ENCODE measurements at places on chromosomes 4 and X.
A peak's percentile ranks its signal among the peaks of the same experiment; 100 is the strongest.

DNA sequence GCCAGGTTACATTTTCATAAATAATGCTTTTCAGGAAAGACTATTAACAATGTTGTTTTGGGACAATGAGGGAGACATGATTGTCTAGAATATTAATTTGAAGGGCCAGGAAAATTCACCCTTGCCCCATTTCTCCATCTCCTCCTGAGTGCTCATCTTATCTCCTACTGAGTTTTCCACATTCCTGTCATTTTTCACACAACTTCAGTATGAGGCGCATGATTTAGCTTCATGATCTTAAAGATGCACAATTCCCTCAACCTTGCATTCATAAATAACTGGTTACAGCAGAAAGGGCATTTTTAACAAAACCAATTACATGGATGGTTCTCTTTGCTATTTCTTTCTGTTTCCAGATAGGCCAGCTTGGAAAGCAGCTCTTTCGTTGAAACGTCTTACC is 1699.2 kb upstream of the IGFBP7 start:
- no peak for DNase-seq

- DNase-seq: peak; percentile 82
Observed at GRCh38 chr4:87974856-87975462, 555 bp upstream of the SPP1 start.

GRCh38 chr4:25861951-25862410 is 807 bp downstream of the SEL1L3 start:
- peak; percentile 51 for DNase-seq

DNA sequence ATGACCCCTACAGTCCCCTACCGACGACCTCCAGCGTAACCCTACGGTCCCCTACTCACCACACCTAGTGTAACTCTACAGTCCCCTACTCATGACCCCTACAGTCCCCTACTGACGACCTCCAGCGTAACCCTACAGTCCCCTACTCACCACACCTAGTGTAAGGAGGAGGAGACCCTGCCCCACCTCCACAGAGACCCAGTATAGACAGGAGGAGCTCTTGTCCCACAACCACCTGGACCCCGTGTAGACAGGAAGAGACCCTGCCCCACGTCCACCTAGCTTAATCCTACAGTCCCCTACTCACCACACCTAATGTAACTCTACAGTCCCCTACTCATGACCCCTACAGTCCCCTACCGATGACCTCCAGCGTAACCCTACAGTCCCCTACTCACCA is 26.9 kb downstream of the CSF2RA start:
- no peak for DNase-seq

DNA sequence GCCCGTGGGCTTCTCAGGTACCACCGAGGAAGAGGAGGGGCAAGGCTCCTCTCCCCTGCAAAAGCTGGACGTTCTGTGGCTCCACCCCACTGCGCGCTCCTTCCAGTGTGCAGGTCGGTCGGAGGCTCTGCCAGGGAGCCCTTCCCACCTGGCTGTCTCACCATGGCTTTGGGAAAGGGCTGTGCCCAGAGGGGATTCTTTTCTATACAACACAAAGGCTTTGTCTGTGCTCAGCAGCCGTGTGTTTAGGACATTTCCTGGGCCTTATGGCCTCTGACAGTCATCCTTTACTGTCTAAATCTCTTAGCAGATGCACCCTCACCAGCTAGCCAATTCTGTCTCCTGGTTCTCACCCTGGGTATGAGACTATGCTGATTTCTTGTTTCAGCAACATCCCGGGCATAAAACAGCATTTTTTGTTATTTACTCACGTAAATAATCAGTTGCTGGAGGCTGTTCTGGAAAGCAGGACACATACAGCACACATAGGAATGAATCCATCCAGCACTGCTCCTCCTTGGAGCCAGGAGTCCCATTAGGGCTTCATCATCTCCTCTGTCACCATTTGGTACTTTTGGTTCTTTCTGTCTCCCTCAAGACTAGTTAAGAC is 20.4 kb upstream of the ATXN3L start:
- DNase-seq: no peak

- DNase-seq: no peak
Observed at GRCh38 chr4:105815701-105816100, 79.6 kb upstream of the NPNT start.

DNA sequence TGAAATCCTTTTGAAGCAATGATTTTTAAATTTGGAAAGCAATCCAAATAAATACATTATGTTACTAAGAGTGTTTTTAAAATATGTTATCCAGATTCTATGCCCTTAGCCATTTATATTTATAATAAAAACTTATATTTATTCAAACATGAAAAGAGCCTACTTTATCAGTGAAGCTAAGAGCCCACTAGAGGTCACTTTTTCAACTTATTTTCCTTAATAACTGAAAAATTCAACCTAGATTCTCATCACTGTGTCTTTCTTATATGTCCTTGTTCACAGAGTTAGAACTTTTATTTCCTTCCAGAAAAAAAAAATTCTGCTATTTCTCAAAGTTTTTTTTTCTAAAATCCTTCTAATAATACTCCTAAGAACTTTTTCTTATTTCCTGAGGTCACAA is 23.9 kb downstream of the PRDM8 start:
- DNase-seq: no peak

DNA sequence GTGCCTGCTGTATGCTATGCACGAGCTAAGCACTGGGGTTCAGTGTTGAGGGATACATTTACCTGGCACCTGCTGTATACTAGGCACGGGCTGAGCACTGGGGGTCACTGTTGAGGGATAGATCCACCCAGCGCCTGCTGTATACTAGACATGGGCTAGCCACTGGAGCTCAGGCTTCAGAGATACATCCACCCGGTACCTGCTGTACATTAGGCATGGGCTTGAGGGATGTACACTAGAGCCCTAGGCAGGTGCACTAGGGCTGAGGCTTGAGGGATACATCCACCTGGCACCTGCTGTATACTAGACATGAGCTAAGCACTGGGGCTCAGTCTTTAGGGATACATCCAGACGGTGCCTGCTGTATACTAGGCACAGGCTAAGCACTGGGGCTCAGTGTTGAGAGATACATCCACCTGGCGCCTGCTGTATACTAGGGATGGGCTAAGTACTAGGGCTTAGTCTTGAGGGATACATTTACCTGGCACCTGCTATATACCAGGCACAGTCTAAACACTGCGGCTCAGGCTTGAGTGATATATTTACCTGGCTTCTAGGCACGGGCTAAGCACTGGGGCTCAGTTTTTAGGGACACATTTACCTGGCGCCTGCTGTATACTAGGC is 92.7 kb downstream of the ADRA2C start:
- no peak for DNase-seq

DNA sequence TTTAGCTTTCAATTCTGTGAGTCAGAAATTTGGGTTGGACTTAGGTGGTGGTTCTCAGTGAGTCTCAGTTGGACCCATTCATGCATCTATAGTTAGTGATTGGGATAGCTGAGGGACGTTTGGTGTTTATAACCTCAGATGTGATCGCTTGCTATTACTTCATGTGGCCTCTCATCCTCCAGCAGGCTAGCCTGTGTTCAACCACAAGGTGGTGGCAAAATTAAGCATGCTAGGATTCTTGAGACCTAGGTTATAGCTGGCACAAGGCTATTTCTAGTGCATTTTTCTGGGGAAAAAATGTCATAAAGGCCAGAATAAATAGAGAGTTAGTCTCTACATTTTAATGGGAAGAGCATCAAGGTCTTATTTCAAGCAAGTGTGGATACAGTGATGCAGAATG is 10.9 kb upstream of the GRPR start:
- no peak for DNase-seq

- no peak for DNase-seq
Observed at GRCh38 chr4:12393631-12394262, 965.1 kb upstream of the HS3ST1 start.
